Right kidney (tissue), 9 donors: ENCODE measurements at places on chromosomes 11 and 22.

GRCh38 chr22:24208012-24208749, 26.9 kb downstream of the SUSD2 start:
- no peak for DNase-seq

DNA sequence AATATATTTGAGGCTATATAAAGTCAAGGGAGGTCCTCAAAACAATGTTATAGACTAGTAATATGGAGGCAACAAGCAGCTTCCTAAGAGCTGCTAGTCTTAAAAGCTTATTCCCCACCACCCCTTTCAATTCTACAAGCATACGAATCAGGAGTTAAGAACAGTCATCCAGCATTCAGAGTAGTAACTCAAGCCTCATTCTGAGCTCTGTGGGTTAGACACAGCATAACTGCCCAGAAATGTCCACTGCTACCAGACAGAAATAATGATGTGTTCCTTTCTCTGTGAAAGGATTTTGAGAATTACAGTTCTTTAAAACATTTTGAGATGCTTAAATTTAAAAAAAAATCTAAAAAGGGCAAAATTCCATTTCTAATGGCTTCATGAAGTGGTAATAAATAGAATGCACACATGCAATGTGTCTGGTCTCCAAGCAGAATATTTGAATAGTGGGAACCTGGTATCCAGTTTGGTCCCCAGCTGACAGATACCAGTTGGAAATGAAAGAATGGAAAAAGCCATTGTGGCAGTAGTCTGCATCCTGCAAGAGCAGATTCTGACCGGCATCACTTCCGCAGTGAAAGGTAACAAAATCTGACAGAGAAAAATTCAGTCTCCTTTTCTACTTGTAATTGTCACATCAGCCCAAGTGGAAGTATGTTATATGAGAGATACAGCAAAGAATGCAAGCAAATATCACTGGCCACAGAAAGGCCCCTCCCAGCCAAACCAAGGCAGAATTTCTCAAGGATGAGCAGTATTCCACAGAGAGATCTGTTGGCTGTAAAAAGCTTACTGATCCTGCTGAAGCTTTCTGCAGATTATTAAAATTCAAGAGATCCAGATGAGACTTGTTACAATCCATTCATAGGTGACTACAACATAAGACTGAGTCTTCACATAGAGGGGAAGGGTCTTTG, 310.8 kb upstream of the PITPNB start:
- DNase-seq, result no peak

DNA sequence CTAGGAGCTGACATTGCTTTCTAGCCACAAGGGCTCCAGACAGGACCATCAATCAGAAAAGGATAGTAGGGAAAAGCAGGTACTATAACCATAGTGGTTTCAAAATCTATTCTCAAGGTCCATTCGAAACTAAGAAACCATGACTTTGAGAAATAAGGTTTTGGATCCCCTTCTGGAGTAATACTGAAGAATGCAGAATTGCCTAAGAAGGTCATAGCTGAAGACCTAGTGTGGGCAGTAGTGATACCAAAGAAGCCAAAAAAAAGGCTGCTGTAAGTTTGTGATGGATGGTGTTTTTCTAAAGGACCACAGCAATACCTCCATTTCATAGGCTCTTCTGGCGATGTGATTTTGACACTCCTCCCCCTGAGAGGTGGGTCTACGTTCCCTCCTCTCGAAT, 163.1 kb downstream of the MAML2 start:
- DNase-seq, result no peak

DNA sequence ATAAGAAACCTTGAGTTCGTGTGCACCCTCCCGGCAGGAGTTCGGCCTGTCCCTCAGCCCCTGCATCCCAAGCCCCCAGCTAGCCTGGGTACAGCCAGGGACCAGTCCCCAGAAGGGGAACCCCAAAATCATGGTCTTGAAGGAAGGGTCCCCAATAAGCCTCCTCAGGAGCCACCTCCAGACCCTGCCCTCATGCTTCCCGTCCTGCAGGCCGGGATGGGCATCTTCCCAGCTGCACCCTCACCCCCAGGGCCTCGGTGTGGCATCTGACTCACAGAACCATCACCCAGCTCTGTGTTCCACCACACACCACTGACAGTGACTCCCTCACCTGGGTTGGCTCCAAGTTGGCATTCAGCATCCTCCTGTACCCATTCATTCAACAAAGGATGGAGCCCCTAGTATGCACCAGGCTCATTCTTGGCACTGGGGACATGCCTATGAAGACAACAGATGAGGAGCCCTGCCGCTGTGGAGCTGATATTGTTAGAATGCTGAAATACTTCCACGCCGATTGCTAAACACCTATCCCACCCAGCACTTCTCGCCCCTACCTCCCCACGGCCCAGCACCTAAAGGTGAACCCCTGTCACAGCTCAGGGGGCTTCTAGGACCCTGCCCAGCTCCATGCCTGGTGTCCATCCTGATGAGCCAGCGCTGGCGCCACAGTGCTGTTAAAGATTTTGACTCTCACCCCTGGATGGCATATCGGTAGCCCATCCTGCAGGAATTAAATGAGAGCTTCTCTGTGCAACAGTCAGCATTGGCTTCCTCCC, 77.8 kb downstream of the BUD13 start:
- DNase-seq, result no peak

GRCh38 chr22:41260871-41261270, 20.1 kb upstream of the CHADL start:
- DNase-seq, result no peak

DNA sequence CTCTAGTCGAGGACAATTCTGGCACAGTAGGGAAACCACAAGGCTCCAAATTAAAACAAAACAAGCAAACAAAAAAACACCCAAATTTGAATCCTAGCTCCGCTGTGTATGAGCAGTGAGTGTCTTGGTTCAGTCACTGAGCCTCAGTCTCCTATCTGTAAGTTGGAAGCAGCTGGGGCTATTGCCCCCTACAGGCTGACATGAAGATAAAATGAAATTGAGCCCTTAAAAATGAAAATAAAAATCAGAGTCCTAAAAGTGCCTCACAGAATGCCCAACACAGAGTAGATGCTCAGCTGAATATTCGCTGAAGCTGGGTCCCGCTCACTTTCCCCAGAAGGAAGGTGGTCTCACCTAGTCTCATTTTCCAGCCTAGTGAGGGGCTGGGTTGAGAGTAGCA, 65.2 kb downstream of the PDE2A start:
- DNase-seq, result no peak

DNA sequence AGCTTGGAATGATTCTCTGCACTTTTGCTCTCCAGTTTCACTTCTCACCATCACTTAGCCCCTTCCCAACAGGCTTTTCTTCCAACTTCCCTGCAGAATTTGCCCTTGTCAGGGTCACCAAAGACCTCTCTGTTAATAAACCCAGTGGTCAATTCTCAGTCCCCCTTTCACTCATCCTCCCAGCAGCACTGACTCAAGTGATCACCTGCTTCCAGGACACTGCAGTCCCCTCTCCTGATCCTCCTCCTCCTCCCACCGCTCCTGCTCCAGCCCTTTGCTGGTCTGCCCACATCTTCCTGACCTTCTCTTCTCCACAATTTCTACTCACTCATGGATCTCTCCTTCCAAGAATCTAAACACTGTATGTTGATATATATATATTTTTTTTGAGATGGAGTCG, 57.9 kb downstream of the SHISAL1 start:
- no peak for DNase-seq

GRCh38 chr11:63017306-63017974, 1.8 kb upstream of the SLC22A8 start:
- no peak for DNase-seq

- DNase-seq, result peak; percentile 4
These were observed 92.9 kb downstream of the SLC17A6 start for GRCh38 chr11:22431106-22431505.

- DNase-seq, result no peak
These were observed 45.6 kb downstream of the LRRC4C start for GRCh38 chr11:41413843-41414242.

DNA sequence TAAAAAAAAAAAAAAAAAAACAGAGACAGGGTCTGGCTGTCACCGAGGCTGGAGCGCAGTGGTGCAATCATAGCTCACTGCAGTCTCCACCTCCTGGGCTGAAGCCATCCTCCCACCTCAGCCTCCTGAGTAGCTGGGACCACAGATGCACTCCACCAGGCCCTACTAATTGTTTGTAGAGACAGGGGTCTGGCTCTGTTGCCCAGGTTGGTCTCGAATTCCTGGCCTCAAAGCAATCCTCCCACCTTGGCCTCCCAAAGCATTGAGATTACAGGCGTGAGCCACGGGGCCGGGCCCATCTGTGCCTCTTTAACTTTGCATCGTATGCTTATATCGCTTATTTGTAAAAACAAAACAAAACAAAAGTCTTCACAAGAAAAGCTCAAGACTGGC, 3.1 kb downstream of the CPT1A start:
- peak; percentile 43 for DNase-seq

DNA sequence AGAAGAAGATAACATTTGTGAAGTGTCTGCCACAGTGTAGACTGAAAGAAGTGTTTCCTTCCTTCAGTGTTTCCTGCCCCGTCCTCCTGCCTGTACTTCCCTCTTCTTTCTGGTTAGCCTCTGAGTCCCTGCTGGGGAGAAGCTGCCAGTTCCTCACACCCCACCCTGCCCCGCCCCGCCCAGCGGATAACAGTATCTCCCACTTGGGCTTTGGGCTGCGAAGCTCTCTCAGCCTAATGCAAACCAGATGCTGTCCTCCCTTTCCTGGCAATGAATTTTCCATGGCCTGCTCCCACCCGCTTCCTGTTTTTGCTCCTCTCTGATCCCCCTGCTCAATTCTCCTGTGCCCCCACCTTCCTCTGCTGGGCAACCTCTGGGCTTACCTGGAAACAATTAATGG, 5.2 kb upstream of the RAB3IL1 start:
- no peak for DNase-seq

- DNase-seq, result no peak
These were observed 85.8 kb upstream of the E2F8 start for GRCh38 chr11:19326499-19326898.

DNA sequence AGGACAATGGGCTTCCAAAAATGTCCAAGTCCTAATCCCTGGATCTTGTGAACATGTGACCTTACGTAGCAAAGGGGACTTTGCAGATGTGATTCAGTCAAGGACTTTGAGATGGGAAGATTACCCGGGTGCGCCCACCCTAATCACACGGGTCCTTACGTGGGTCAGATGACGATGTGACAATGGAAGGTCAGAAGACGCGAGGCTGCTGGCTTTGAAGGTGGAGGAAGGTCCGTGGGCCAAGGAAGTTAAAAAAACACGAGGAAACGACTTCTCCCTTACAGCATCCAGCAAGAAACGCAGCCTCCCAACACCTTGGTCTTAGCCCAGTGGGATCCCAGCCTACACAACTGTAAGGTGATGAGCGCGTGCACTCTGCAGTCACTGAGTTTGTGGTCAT, 860.1 kb downstream of the TBC1D22A start:
- DNase-seq, result no peak

DNA sequence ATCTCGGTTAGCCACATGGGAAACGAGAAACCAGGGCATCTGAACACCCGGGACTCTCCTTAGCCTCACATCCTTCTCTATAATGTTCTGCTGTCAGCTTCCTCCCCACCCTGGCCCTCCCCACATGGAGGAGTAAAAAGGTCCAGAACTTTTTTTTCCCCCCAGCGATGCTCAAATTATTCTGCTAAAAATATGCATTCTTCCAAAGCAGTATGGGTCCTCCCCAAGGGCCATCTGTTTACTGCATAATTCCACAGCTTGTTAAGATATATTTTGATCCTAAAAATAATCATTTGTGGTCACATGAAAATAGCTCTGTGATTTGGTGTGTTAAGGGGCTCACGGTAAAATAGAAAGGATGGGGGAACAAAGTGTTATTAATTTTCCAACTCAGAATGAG, 281.5 kb upstream of the NARS2 start:
- DNase-seq, result no peak

DNA sequence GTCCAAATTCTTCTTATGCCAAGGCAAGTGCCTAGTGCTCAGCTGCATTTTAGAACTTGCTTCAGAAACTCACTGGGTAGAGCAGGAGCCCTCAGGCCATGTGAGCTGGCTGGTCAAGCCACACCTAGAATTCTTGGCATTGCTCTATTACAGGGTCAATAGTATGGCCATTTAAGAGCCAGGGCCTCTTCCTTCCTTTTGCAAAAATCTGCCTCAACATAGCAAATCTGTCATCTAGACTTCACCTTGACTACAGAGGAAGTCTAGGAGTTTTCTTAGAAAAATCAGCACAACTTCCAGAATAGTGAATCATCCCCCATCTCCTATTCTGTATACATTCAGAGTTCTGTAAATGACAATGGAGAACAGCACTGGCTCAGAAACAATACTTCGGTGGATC, 112.0 kb upstream of the TTC12 start:
- no peak for DNase-seq

DNA sequence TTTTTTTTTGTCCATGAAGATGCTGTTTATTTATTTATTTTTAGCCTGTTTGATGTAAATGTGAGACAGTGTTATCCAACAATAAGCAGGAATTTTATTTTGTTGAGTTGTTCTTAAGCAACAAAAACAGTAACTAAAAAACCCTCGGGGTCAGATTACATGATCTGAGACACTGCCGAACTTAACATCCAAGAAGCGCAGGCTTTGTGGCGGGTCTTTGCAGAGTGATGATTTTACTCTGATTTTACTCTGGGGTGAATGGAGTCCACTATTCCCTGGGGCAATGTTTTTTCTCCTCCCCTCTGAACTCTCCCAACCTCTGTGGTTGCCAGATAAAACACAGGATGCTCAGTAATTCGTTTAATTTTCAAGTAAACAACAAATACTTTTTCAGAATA, 450.1 kb upstream of the B3GAT1 start:
- DNase-seq, result no peak

- DNase-seq, result no peak
These were observed 16.5 kb downstream of the NCAM1 start for GRCh38 chr11:112977755-112978154.

- DNase-seq, result no peak
These were observed 3.4 kb downstream of the SPTBN2 start for GRCh38 chr11:66725647-66726046.

DNA sequence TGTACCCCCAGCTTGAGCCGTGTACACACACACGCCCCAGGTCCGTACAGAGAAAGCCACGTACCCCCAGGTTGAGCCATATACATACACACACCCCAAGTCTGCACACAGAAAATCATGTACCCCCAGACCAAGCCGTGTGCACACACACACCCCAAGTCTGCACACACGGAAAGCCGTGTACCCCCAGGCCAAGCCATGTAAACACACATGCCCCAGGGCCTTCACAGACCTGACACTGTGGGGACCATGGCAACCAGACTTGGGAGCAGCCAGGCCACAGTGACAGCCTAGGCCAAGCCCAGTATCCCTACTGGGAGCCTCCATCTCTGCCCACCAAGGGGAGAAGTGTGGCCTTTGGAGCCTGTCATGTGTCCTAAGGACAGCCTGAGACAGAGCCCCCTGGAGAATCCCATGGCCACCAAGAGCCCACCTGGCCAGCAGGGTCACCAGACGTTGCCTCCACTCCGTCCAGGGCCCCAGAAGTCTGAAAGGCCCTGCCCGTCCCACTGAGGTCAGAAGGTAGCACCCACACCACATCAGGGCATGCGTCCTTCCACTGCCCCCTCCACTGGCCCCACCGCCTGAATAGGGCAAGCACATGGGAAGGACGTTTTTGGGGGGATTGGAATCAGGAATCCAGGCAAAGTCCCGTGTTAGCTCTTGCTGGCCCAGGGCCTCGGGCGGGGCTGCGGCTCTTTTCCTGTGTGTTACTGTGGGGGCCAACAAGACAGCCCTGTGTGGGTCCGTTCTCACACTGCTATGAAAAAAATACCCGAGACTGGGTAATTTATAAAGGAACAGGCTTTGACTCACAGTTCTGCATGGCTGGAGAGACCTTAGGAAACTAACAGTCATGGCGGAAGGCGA, 636.7 kb downstream of the TBC1D22A start:
- DNase-seq, result no peak
